ENCODE measurements at places on chromosomes 7 and 10. TPM values are rescaled to one million over a fixed set of nuclear protein-coding genes. Genes with fewer than 3 reads are reported as not detected.

DNA sequence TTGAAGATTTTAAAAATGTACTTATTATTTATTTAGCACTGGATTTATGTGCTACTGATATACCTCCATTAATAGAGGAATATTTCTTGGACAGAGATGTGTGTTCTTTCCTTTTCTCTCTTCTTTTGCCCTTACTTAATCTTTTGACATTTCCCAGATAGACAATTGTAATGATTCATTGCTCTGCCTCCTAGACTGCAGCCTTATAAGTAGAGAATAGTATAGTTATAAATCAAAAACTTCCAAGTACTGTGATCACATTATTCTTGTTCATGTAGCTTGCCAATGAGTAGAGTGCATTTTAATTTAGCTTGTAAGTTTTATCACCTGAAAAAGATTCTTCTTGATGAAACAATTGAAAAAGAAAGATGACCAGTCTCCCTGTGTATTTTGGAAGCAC, 47.6 kb downstream of the CASD1 start:
- DNase-seq = no peak

DNA sequence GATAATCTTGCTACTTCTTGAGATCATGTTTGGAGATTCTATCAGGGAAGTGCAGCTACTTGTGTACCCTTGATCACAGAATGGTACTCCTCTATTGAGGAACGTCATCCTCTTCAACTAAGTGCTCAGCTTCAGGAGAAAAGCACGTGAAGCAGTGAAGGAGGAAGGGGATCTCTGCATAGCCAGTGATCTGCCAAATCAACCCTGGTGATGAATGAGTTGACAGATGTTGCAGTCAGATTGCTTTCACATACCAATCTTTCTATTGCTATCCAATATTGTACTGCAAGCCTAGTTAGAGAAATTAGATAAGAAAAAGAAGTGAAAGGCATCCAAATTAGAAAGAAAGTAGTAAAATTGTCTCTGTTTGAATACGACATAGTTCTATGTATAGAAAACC, 309.4 kb downstream of the TWIST1 start:
- DNase-seq = no peak

GRCh38 chr7:92794391-92794790, 42.0 kb downstream of the CDK6 start:
- DNase-seq = no peak

GRCh38 chr10:7507887-7508726, 97.3 kb upstream of the SFMBT2 start:
- DNase-seq = no peak

DNA sequence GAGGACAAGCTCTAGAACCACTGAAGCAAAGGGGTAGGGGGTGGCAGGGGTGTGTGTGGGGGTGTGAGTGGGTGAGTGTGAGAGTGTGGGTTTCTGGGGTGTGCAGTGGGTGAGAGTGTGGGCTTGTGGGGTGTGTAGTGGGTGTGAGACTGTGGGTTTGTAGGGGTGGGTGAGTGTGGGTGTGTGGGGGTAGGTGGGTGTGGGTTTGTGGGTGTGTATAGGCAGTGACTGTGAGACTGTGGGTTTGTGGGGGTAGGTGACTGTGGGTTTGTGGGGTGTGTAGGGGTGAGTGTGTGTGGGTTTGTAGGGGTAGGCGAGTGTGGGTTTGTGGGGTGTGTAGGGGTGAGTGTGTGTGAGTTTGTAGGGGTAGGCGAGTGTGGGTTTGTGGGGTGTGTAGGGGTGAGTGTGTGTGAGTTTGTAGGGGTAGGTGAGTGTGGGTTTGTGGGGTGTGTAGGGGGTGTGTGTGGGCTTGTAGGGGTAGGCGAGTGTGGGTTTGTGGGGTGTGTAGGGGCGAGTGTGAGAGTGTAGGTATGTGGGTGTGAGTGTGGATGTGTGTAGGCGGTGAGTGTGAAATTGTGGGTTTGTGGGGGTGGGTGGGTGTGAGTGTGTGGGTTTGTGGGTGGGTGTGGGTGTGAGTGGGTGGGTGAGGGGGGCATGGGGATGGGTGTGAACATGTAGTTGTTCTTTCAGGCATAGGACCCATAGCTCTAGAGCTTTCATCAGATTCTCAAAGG, 8.8 kb downstream of the NOS3 start:
- no peak for DNase-seq

DNA sequence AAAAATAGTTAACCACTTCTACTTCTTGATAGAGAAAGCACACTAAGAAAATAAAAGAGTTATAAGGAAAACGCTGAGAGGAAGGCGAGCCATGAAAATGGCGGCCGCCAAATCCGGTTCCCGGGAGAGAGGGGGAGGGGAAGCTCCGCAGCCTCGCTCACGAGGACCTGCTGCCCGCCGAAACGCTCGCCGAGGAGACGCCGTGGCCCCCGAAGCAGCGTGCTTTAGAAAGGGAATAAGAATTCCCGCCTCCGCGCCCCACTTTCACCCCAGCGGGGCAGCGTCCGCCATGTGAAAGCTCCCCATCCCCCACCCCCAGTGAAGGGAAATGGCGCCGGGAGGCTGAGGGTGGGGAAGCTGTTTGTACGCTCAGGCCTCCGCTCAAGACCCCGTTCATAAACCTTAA, 505 bp downstream of the HNRNPA2B1 start:
- peak; percentile 71 for DNase-seq

- no peak for DNase-seq
Measured at GRCh38 chr7:107690611-107691010, 30.0 kb downstream of the SLC26A4 start.

DNA sequence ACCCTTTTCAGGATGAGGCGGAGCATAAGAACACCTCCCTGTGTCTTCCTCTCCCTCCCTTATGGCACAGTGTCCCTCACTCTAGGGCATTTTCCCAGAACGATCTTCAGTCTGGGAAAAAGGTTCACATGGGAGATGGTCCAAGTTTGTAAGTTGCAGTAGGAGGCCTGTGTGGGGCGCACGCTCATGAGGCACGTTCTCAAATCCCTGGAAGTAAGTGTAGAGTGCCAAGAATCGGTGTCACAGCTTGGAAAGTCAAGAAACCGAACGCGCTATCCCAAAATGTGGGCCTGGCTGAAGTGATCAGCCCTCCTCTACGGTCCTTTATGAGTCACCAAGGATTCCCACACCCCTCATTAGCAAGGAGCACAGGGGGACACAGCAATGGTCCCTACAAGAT, 23.9 kb upstream of the SMARCD3 start:
- peak; percentile 41 for DNase-seq

- DNase-seq = no peak
Measured at GRCh38 chr7:128167791-128168666, 73.0 kb upstream of the LEP start.

- no peak for DNase-seq
Measured at GRCh38 chr7:148727501-148728278, 29.0 kb downstream of the CUL1 start.

- DNase-seq = no peak
Measured at GRCh38 chr10:107631876-107632275, 467.4 kb upstream of the SORCS1 start.

DNA sequence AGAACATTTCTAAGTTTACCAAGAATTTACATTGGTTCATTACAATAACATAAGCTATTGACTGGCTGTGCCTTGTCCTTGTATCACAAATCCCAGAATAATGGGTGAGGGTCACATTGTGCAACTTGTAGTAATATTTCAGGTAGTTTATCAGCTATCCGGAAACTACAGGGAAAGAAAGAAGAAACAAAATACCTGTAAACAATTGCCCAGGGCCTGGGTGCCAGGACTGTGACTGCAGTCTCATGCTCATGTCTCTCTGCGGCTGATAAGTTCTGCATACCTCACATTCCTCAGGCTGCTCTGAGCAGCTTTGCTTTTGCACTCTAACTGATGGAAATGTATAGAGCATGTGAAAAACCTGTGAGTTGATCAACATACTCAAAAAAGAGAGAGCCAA, 131.8 kb upstream of the TRIM24 start:
- DNase-seq = no peak

DNA sequence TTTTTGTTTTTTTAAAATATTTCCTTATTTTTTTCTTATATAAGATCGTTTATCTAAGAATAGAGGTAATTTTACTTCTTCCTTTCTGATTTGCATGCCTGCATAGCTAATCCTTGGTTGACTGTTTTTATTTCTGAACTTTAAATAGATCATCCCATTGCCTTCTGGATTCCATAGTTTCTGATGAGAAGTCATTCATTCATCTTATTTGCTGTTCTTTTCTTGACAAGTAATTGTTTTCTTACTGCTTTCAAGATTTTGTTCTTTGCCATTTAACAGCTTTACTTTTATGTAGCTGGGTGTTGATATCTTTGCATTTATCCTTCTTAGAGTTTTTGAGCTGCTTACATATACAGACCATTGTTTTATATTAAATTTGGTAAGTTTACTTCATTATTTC, 437.9 kb downstream of the SDK1 start:
- DNase-seq = no peak

MKX gene
- total RNA-seq = 7.6 TPM

CARD11 gene
- not detected for total RNA-seq

FAS gene
- 133 TPM for total RNA-seq

EZH2 gene
- 1.2 TPM for total RNA-seq

All from uterus (tissue), 4 donors.